ENCODE measurements at places on chromosomes 11 and 22. TPM values are rescaled to one million over a fixed set of nuclear protein-coding genes. Genes with fewer than 3 reads are reported as not detected.

The SLC5A12 gene
- 0.16 TPM for total RNA-seq

The BSCL2 gene
- total RNA-seq: 36.5 TPM

The CD3E gene
- total RNA-seq: 4.3 TPM

The PRR33 gene
- total RNA-seq: not detected

The DRD2 gene
- total RNA-seq: 0.27 TPM

The CALCA gene
- not detected for total RNA-seq

The C11orf86 gene
- total RNA-seq: 23.0 TPM

The KRTAP5-10 gene
- 0.37 TPM for total RNA-seq

The FBLN1 gene
- 41.6 TPM for total RNA-seq

The BIK gene
- 29.5 TPM for total RNA-seq

The CCDC116 gene
- total RNA-seq: 0.59 TPM

GRCh38 chr11:69499186-69499917 is 17.9 kb downstream of the LINC01488 start:
- H3K36me3 ChIP-seq: no peaks in the 10 kb centered on the region
- no peak overlapping the region for H3K4me3 ChIP-seq
- no peaks in the 10 kb centered on the region for H3K27me3 ChIP-seq
- DNase-seq: no peak

DNA sequence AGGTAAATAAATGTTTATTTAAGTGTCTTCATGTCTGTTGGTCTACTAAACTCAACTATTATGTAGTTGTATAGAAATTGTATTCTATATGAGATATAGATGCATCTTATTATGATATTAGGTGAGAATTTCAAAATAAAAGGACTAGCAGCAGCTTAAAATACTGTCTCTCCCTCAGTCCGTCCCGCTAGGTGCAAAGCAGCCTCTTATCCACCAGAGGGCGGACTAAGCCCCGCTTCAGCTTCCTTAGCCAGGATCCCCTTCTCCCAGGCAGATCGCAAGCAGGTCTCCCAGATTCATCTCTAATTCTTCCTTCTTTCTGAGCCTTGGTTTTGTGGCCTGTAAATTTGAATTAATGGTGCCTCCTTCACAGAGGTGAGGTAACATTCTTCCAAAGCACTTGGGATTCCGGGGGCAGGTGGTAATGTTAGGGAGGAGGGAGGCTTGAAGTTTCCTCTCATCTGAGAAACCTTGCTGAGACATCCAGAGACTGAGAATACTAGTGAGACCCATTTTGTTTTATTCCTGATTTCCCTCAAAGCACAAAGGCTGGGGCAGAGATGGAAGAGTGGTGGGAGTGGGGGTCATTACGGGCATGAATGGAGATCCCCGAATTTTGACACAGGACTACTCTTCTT is 13.5 kb upstream of the INSC start:
- peak; percentile 65 for DNase-seq
- H3K4me1 ChIP-seq: no peaks in the 10 kb centered on the region
- no peak overlapping the region for H3K4me3 ChIP-seq

- no peak overlapping the region for H3K27ac ChIP-seq
- no peaks in the 10 kb centered on the region for H3K27me3 ChIP-seq
- H3K36me3 ChIP-seq: no peaks in the 10 kb centered on the region
- H3K4me1 ChIP-seq: no peaks in the 10 kb centered on the region
Observed at GRCh38 chr22:22094921-22095320, 112.3 kb upstream of the TOP3B start.

GRCh38 chr11:80165744-80166143 is 724.9 kb upstream of the TENM4 start:
- H3K27ac ChIP-seq: no peak overlapping the region
- no peaks in the 10 kb centered on the region for H3K27me3 ChIP-seq
- H3K36me3 ChIP-seq: no peaks in the 10 kb centered on the region

- H3K4me3 ChIP-seq: no peak overlapping the region
- H3K27ac ChIP-seq: no peak overlapping the region
- DNase-seq: no peak
- H3K4me1 ChIP-seq: no peaks in the 10 kb centered on the region
- H3K36me3 ChIP-seq: no peaks in the 10 kb centered on the region
- no peaks in the 10 kb centered on the region for H3K27me3 ChIP-seq
Observed at GRCh38 chr22:43528601-43529360, 117.0 kb downstream of the MPPED1 start.

GRCh38 chr11:19920982-19921381 is 208.3 kb downstream of the NAV2 start:
- H3K36me3 ChIP-seq: no peaks in the 10 kb centered on the region
- no peaks in the 10 kb centered on the region for H3K27me3 ChIP-seq
- no peak overlapping the region for H3K4me3 ChIP-seq
- no peak for DNase-seq

- H3K36me3 ChIP-seq: peaks cover 7% of the 10 kb centered on the region
- no peaks in the 10 kb centered on the region for H3K4me1 ChIP-seq
- no peaks in the 10 kb centered on the region for H3K27me3 ChIP-seq
- no peak for DNase-seq
- H3K4me3 ChIP-seq: no peak overlapping the region
- no peak overlapping the region for H3K27ac ChIP-seq
Observed at GRCh38 chr22:40547729-40548143, 88.8 kb downstream of the MRTFA start.

GRCh38 chr11:119880143-119880542 is 151.1 kb upstream of the NECTIN1 start:
- no peak for DNase-seq
- no peaks in the 10 kb centered on the region for H3K4me1 ChIP-seq
- H3K27ac ChIP-seq: no peak overlapping the region
- H3K4me3 ChIP-seq: no peak overlapping the region
- no peaks in the 10 kb centered on the region for H3K36me3 ChIP-seq

GRCh38 chr22:24153353-24153752 is 27.9 kb upstream of the SUSD2 start:
- DNase-seq: no peak
- H3K27ac ChIP-seq: peak overlapping the region; percentile 41
- no peak overlapping the region for H3K4me3 ChIP-seq
- H3K4me1 ChIP-seq: peaks cover 23% of the 10 kb centered on the region

DNA sequence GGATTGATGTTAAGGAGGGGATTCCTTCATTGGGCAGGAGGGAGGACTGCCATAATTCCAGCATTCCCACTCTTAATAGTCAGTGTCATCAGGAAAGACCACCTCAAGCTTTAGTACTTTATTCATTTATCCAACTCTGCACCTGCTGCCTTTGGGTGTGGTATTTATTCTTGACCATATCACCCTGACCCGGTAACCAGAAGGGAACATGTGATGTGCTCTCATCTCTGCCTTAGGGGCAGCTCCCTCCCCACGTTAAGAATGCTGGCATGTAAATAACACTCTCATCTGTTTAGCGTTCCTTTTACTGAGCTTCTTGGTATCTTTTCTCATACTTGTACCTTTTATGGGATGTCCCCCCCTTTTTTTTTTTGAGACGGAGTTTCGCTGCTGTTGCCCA is 7.7 kb downstream of the CAT start:
- H3K4me3 ChIP-seq: no peak overlapping the region
- peaks cover 10% of the 10 kb centered on the region for H3K36me3 ChIP-seq
- H3K27ac ChIP-seq: no peak overlapping the region
- H3K4me1 ChIP-seq: no peaks in the 10 kb centered on the region
- no peak for DNase-seq
- H3K27me3 ChIP-seq: no peaks in the 10 kb centered on the region

DNA sequence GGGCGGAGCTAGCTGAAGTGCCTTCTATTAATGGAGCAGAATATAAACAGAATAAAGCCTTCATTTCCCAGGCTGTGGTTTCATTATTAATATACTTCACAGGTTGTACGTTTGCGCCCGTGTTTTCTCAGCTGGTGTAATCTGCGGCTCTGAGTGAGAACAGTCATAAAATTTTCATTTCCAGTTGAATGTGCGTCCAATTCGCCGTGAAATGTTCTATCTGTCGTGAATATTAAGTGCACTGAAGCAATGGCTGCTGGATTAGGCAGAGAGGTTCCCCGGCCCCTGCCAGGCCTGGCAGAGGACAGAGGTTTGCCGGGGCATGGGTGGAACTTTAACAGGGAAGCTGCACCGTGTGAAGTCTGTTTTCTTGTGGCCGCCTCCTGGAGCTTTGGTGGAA is 874.4 kb downstream of the NTM start:
- no peaks in the 10 kb centered on the region for H3K36me3 ChIP-seq
- no peaks in the 10 kb centered on the region for H3K27me3 ChIP-seq
- no peak overlapping the region for H3K4me3 ChIP-seq
- H3K27ac ChIP-seq: no peak overlapping the region
- no peak for DNase-seq
- H3K4me1 ChIP-seq: no peaks in the 10 kb centered on the region

- H3K4me1 ChIP-seq: no peaks in the 10 kb centered on the region
- H3K4me3 ChIP-seq: no peak overlapping the region
- no peak for DNase-seq
- H3K36me3 ChIP-seq: no peaks in the 10 kb centered on the region
Observed at GRCh38 chr11:123069908-123070821, 8.2 kb upstream of the HSPA8 start.

DNA sequence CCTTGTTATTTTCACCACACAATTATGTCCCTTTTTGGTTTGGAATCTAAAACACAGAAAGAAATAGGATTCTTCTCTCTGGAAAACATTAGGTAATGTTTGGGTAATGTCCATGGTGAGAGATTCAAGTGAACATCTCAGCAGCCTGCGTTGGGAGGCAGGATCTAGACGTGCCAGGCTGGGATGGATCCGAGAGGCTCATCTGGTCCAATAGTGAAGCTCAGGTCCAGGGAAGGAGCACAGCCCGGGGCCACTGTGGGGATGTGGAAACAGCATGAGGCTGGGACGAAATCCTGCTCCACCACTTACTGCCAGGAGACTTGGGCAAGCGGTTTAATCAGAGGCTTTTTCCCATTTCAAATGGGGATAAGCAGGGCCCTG is 109.9 kb downstream of the CSNK2A3 start:
- H3K36me3 ChIP-seq: no peaks in the 10 kb centered on the region
- no peak for DNase-seq
- H3K4me3 ChIP-seq: no peak overlapping the region
- peak overlapping the region; percentile 25 for H3K27ac ChIP-seq
- H3K27me3 ChIP-seq: no peaks in the 10 kb centered on the region

DNA sequence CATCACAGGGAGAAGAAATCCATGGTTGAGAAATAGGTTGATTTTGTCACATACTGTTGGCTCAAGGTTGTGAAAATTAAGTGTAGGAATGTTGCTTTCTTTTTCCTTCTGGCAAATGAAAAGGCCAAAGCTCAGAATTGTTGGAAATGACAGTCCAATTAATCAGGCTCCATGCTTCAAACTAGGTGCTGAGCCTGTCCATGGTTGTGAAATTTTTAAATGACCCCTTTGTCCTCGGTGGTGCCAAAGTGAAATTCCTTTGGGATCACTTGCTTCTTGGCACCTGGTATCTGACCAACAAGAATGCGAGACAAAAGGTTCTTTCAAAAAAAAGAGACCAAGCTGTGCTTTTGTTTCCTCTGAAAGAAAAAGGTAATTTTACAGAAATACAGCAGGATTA is 451.9 kb downstream of the ETS1 start:
- no peaks in the 10 kb centered on the region for H3K4me1 ChIP-seq
- no peak overlapping the region for H3K4me3 ChIP-seq
- DNase-seq: no peak
- no peaks in the 10 kb centered on the region for H3K27me3 ChIP-seq

DNA sequence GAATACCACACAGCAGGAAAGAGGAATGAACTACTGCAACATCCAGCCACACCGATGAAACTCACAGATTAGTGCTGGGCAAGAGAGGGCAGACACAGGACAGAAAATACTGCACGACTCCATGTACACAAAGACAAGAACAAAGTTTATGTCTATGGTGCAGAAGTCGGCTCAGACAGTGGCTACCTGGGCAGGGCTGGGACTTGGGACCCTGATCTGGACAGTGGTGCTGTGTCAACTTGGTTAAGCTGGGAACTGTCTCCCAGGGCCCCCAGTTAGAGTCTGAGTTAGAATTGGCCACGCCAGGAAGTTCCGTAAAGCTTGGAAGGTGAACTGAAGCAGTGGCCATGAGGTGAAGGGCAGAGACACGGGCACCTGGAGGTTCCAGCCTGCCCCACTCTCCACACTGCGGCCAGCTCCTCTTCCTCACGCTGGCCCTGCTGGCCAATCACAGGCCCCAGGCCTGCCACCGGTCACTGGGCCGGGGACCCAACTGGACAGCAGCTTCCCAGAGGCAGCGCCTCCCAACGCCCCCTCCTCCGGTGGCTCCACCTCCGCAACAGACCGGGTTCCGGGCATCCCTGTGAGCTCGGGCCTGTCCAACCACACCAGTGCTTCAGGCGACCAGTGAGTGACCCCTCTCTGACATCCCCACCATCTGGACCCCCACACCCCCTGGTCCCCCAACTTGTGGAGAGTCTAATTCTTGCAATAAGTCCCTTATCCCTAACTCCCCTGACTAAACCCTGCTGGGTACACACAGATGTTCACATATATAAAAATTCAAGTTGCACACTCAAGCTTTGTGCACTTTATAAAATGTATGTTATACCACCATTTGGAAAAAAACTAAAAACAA is 93.7 kb downstream of the MICAL3 start:
- no peaks in the 10 kb centered on the region for H3K27me3 ChIP-seq
- DNase-seq: no peak
- no peak overlapping the region for H3K27ac ChIP-seq
- H3K4me1 ChIP-seq: no peaks in the 10 kb centered on the region
- no peaks in the 10 kb centered on the region for H3K36me3 ChIP-seq

DNA sequence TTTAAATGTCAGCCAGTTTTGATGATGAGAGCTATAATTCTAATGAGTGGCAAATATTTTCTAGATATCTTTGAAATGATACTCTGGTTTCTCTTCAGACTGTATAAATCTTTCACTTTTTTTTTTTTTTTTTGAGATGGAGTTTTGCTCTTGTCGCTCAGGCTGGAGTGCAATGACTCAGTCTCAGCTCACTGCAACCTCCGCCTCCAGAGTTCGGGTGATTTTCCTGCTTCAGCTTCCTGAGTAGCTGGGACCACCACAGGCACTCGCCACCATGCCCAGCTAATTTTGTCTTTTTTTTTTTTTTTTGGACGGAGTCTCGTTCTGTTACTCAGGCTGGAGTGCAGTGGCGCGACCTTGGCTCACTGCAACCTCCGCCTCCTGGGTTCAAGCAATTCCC is 113.6 kb downstream of the TEAD1 start:
- no peak overlapping the region for H3K27ac ChIP-seq
- H3K4me3 ChIP-seq: no peak overlapping the region
- DNase-seq: no peak
